ENCODE measurements at places on chromosomes 5 and 9. TPM values are rescaled to one million over a fixed set of nuclear protein-coding genes. Genes with fewer than 3 reads are reported as not detected.

GRCh38 chr9:77679661-77680368, 31.7 kb upstream of the GNA14 start:
- no peak for DNase-seq

GRCh38 chr5:11588803-11589202, 315.4 kb downstream of the CTNND2 start:
- peak; percentile 21 for DNase-seq

DNA sequence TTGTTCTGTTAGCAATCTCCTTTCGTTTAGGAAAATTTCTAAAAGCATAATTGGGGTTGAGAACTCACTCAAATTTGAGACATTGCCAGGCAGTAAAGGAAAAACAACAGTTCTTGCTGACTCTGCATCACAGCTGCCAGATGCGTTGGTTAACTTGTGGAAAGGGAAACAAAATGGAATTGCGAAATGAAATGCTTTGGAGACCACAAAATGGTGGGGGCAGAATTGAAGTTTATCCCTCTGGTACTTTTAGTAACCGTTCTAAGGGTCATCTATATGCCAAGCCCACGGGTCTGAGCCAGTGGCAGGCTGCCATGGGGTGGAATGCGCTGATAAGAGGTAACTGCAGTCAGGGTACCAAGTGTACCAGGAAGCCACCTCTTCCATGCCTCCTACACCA, 28.6 kb upstream of the SELENOP start:
- DNase-seq, result peak; percentile 81

Gene MPDZ
- 68.4 TPM for total RNA-seq

DNA sequence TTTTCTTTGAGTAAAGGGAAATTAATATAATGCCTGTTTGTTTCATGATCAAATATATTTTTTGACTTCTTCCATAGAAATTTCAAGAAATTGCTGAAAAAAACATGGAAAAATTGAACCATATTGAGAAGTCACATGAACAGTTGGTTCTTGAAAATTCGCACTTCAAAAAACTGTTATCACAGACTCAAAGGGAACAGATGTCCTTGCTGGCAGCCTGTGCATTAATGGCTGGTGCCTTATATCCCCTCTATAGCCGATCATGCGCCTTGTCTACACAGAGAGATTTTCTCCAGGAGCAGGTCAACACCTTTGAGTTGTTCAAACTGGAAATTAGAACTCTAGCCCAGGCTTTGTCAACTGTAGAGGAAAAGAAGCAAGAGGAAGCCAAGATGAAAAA, 191.4 kb downstream of the CCDC171 start:
- no peak for DNase-seq

- no peak for DNase-seq
These were observed 2.1 kb upstream of the CAMLG start for GRCh38 chr5:134736173-134736812.

Gene GRHPR
- 117 TPM for total RNA-seq

All from left ventricle myocardium superior (tissue), 1 donor.